ENCODE measurements at places on chromosomes 5 and 9.
A peak's percentile ranks its signal among the peaks of the same experiment; 100 is the strongest.

DNA sequence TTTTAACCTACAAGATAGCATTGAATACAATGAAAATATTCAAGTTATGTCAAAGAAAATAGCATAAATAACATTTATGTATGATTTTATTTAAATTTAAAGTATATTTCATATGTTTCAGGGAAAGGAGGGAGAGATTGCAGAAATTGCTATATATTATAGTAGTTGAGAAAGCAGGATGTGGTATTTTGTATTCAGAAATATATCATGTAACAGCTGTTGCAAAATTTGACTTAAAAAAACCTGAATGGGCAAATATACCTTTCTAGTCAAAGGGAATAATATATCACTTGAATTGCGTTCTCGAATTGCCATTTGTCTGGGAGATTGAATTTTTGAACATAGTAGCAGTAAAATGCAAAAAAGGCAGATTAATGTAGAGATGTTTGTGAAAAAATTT lies 80.6 kb downstream of the PAM start:
- DNase-seq: no peak
- H3K4me3 ChIP-seq: no peak overlapping the region
- no peaks in the 10 kb centered on the region for H3K27me3 ChIP-seq
- no peaks in the 10 kb centered on the region for H3K36me3 ChIP-seq
- H3K4me1 ChIP-seq: no peaks in the 10 kb centered on the region

DNA sequence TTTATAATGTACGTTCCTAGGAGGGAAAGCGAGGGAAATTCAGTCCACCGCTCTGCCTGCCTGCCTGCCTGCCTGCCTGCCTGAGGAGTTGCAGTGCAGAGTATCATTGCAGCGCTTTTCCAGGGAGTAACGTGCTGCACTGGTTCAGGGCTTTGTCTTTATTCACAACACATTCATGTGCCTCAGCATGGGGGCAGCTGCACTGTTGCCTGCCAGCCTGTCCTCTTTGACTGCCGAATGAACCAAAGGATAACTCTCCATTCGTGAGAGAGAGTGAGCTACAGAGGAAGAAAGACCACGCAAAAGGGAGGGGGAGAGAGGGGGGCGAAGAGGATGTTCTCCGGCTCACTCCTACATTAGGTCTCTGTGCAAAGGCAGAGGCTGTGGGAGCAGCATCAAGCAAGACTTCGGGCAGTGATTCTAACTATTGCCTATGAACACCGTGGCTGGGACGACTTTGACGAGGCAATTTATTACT lies 791.2 kb downstream of the MAT2B start:
- no peak overlapping the region for H3K4me3 ChIP-seq
- no peaks in the 10 kb centered on the region for H3K36me3 ChIP-seq
- H3K27ac ChIP-seq: no peak overlapping the region

GRCh38 chr9:33466565-33467495 lies 6.9 kb downstream of the NOL6 start:
- H3K27me3 ChIP-seq: no peaks in the 10 kb centered on the region
- no peaks in the 10 kb centered on the region for H3K4me1 ChIP-seq
- H3K36me3 ChIP-seq: peaks cover 68% of the 10 kb centered on the region
- no peak overlapping the region for H3K27ac ChIP-seq
- H3K4me3 ChIP-seq: no peak overlapping the region
- no peak for DNase-seq

- H3K4me1 ChIP-seq: no peaks in the 10 kb centered on the region
- no peak for DNase-seq
- no peaks in the 10 kb centered on the region for H3K36me3 ChIP-seq
- no peak overlapping the region for H3K27ac ChIP-seq
- no peaks in the 10 kb centered on the region for H3K27me3 ChIP-seq
Observed at GRCh38 chr5:11319836-11320580, 559.0 kb upstream of the DAP start.

DNA sequence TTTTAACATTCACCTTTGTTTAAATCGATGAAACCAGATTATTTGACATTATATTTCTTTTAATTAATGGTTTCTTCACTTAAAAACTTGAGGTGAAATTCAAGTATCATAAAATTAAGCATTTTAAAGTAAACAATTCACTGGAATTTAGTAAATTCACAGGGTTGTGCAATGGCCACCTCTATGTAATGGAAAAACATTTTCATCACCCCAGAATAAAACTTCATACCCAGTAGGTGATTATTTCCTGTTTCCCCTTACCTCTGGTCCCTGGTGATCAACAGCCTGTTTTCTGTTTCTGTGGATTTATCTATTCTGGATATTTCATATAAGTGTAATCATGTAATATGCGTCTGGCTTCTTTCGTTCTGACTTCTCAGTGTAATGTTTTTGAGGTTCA lies 27.2 kb downstream of the HSPA4 start:
- H3K36me3 ChIP-seq: peaks cover 4% of the 10 kb centered on the region
- no peak for DNase-seq
- H3K27ac ChIP-seq: no peak overlapping the region
- H3K27me3 ChIP-seq: no peaks in the 10 kb centered on the region
- no peak overlapping the region for H3K4me3 ChIP-seq

- H3K27ac ChIP-seq: peak overlapping the region; percentile 48
- H3K4me3 ChIP-seq: no peak overlapping the region
- DNase-seq: no peak
- H3K27me3 ChIP-seq: no peaks in the 10 kb centered on the region
- H3K4me1 ChIP-seq: no peaks in the 10 kb centered on the region
Observed at GRCh38 chr5:125478599-125478998, 732.2 kb upstream of the ZNF608 start.

DNA sequence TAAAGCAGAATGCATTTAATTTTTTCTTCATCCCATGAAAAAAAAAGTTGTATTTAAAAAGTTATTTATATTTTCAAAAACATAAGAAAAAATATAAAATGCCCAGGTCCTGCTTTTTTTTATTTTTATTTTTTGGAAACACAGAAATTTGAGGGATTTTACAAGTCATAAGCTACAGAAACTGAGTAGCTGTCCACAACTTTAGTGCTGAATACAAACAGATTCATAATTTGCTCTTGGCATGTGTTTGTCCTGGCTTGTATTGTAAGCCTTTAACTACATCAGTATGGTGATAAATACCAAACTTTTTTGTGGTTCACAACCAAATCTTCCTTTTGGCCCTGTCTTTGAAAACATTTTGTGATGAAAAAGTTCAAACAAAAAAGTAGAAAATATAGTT lies 7.5 kb upstream of the PLCXD3 start:
- H3K27me3 ChIP-seq: no peaks in the 10 kb centered on the region
- DNase-seq: no peak
- no peak overlapping the region for H3K4me3 ChIP-seq
- H3K36me3 ChIP-seq: no peaks in the 10 kb centered on the region

GRCh38 chr9:134344068-134344799 lies 18.0 kb downstream of the RXRA start:
- H3K27me3 ChIP-seq: no peaks in the 10 kb centered on the region
- H3K27ac ChIP-seq: peak overlapping the region; percentile 78
- H3K36me3 ChIP-seq: peaks cover 3% of the 10 kb centered on the region
- DNase-seq: no peak
- H3K4me1 ChIP-seq: peaks cover 79% of the 10 kb centered on the region

- no peak for DNase-seq
- H3K4me1 ChIP-seq: no peaks in the 10 kb centered on the region
- H3K4me3 ChIP-seq: no peak overlapping the region
- H3K27me3 ChIP-seq: no peaks in the 10 kb centered on the region
- no peak overlapping the region for H3K27ac ChIP-seq
- H3K36me3 ChIP-seq: no peaks in the 10 kb centered on the region
Observed at GRCh38 chr5:41891066-41891707, 13.0 kb upstream of the RIMOC1 start.

GRCh38 chr9:128607642-128608350 lies 48.9 kb downstream of the DYNC2I2 start:
- H3K36me3 ChIP-seq: peaks cover 93% of the 10 kb centered on the region
- no peak for DNase-seq
- peak overlapping the region; percentile 85 for H3K27ac ChIP-seq
- peaks cover 13% of the 10 kb centered on the region for H3K4me1 ChIP-seq
- no peak overlapping the region for H3K4me3 ChIP-seq
- no peaks in the 10 kb centered on the region for H3K27me3 ChIP-seq

DNA sequence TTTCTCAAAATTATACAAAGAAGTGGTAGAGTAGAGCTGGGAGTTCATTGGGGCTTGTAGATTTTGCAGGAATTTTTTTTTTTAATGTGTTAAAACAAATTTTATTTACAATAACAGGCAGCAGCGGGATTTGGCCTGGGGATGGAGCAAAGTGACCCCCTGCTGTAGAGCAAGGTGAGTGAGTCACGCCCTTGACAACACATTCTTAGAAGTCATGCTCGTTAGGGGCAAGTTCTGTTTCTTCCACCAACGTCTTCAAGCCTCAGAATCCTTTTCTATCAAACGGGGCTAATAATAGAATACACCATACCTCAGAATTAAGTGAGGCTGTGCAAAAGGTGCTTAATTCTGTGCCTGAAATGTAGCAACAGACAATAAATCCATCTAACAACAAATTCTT lies 1.1 kb upstream of the ANKDD1B start:
- H3K36me3 ChIP-seq: no peaks in the 10 kb centered on the region
- no peak for DNase-seq
- no peaks in the 10 kb centered on the region for H3K27me3 ChIP-seq
- H3K4me1 ChIP-seq: peaks cover 11% of the 10 kb centered on the region
- H3K27ac ChIP-seq: no peak overlapping the region

DNA sequence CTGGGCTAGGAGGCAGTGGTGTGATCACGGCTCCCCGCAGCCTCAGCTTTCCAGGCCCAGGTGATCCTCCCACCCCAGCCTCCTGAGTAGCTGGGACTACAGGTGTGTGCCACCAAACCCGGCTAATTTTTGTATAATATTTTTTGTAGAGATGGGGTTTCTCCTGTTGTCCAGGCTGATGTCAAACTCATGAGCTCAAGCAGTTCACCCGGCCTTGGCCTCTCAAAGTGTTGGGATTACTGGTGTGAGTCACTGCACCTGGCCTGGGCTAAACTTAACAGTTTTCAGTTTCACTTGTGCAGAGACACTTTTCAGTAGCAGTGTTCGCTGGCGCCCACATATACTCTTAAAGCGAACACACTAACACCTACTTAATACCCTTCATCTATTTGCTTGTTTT lies 205.6 kb upstream of the ZNF608 start:
- no peak for DNase-seq
- H3K27ac ChIP-seq: no peak overlapping the region
- no peak overlapping the region for H3K4me3 ChIP-seq
- no peaks in the 10 kb centered on the region for H3K4me1 ChIP-seq

GRCh38 chr5:2254406-2254805 lies 371.7 kb upstream of the IRX4 start:
- H3K27ac ChIP-seq: no peak overlapping the region
- H3K4me3 ChIP-seq: no peak overlapping the region
- no peaks in the 10 kb centered on the region for H3K36me3 ChIP-seq
- H3K27me3 ChIP-seq: no peaks in the 10 kb centered on the region
- no peaks in the 10 kb centered on the region for H3K4me1 ChIP-seq

DNA sequence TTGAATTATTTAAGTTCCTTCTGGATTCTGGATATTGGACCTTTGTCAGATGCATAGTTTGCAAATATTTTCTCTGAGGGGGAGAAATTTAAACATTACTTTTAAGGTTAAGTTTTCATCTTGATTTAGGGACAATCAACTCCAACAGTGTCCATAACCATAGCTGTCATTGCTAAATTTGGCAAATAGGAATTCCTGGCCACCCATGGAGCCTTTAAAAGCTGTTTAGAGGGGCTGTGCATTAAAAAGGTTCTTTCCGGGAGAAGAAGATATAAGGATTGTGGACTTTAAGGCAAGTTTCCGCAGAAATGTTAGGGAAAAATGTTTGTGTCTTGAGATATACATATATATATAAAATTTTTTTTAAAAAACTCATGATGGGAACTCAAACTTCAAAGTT lies 339.7 kb downstream of the ADAMTS6 start:
- no peak for DNase-seq
- no peaks in the 10 kb centered on the region for H3K27me3 ChIP-seq
- no peaks in the 10 kb centered on the region for H3K4me1 ChIP-seq

DNA sequence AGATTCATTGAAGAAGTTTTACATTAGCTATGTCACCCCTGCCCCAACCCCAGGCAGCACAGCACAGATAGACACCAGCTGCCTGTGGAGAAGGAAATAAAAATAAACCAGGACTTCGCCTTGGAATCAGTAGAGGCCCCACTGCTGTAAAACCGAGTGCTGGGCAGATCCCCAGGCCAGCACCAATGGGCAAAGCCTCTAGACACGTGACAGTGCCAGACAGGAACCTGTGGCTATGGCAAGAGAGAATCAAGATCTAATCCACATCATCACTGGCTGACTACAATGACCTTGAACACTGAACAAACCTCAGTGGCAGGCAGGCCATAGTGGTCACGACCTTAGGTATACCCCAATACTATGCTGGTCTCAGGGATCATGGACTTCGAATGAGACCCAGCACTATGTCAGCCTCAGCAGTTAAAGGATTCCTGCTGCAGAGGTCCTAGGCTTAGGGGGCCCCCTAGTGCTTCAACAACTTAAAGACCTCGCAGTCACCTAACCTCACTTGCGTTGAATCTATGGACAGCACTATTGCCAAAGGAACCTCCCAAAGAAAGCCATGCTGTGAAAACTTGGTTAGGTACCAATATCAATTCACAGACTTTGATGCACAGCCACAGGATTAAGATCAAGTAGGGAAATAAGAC lies 2118.6 kb upstream of the C9orf72 start:
- DNase-seq: no peak
- no peak overlapping the region for H3K4me3 ChIP-seq
- H3K27me3 ChIP-seq: no peaks in the 10 kb centered on the region
- no peak overlapping the region for H3K27ac ChIP-seq
- H3K36me3 ChIP-seq: no peaks in the 10 kb centered on the region

DNA sequence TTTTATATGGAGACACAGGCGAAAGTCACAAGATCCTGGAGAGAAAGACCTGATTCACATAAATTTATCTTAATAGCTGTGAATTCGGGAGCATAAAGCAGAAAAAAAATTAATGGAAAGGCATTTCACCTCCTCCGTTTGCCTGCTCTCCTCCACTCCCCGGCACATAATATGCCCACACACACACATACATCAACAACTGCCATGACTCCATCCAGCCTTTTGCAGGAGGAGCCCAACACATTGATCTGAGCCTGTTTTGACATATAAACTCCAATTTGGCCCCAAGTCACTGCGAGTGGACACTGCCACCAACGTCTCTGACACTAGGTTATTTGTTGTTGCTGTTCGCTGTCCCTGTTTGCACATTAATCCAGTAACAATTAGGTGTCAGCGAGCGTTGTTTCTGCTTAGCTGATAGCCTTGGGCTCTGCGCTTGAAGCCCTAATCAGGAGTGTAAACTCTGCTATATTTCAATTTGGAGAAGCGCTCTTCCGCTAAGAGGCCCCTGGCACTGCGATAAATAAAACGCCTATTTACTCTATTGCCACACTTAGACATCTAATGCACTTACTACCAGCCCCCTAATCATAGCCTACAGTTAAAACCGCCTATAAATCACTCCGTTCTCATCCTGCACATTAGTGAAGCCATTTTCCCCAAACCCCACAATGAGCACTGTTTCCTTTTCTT lies 195.8 kb upstream of the TBCA start:
- H3K27me3 ChIP-seq: peaks cover 22% of the 10 kb centered on the region
- H3K27ac ChIP-seq: no peak overlapping the region
- no peak overlapping the region for H3K4me3 ChIP-seq
- DNase-seq: no peak
- H3K36me3 ChIP-seq: no peaks in the 10 kb centered on the region
- H3K4me1 ChIP-seq: peaks cover 20% of the 10 kb centered on the region

GRCh38 chr5:129367883-129368282 lies 92.2 kb upstream of the ADAMTS19 start:
- DNase-seq: no peak
- H3K27ac ChIP-seq: no peak overlapping the region
- H3K27me3 ChIP-seq: no peaks in the 10 kb centered on the region

- no peak for DNase-seq
- H3K27ac ChIP-seq: no peak overlapping the region
- H3K27me3 ChIP-seq: no peaks in the 10 kb centered on the region
- H3K4me3 ChIP-seq: no peak overlapping the region
- no peaks in the 10 kb centered on the region for H3K4me1 ChIP-seq
Observed at GRCh38 chr5:76620166-76620565, 3.0 kb downstream of the F2RL2 start.

Measured in esophagus squamous epithelium (tissue), 5 donors.